Dermis blood vessel endothelial cell (primary cell): ENCODE measurements at places on chromosomes 6 and 20. TPM values are rescaled to one million over a fixed set of nuclear protein-coding genes. Genes with fewer than 3 reads are reported as not detected.

The SLC17A3 gene
- 0.17 and 0.28 TPM in 2 replicates for total RNA-seq

The CTCFL gene
- not detected in 2 replicates for total RNA-seq

The RCAN2 gene
- 0.19 and 0.34 TPM in 2 replicates for total RNA-seq

The ERVFRD-1 gene
- total RNA-seq, result under 0.01 and 0.05 TPM in 2 replicates
